ENCODE measurements at places on chromosomes 1 and 21.

DNA sequence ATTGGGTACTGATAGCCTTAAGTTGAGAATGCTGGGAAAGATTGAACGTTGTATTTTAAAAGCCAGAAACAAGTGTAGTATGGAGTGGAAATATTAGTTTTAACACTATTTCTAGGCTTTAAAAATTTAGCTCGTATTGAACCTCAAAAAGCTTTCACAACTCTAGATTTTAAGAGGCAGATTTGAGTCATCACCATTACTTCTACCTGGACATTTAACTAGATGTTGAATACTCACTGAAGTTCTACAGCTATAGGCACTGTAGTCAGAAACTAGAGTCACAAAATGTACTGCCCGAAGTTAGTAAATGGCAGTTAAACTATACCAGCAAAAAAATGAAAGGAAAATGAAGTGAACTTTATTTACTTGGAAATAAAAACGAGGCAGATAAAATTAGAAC is 96.5 kb downstream of the NEK7 start:
- no peak for DNase-seq

DNA sequence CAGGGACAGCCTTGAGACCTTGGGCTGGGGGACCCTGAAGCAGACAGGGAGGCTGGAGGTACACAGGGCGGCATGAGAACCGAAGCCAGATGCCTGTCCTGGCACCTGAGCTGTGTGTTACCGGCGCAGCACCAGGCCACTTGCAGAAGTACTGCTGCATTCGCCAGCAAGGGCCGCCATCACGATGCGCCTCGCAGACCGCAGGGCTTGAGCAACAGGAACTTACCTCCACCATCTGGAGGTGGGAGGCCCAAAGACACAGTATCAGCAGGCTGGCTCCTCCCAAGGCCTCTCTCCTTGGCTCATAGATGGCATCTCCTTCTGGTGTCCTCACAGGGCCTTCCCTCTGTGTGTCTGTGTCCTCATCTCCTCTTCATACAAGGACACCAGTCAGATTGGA is 90.1 kb downstream of the PRDM16 start:
- no peak for DNase-seq

GRCh38 chr1:44289530-44289929 is 65.5 kb downstream of the ERI3 start:
- DNase-seq: peak; percentile 21

- DNase-seq: no peak
Observed at GRCh38 chr1:5725855-5726585, 266.2 kb downstream of the NPHP4 start.

GRCh38 chr1:2053217-2053616 is 3.0 kb downstream of the PRKCZ start:
- no peak for DNase-seq

GRCh38 chr1:78292361-78292760 is 198.4 kb upstream of the PTGFR start:
- no peak for DNase-seq

DNA sequence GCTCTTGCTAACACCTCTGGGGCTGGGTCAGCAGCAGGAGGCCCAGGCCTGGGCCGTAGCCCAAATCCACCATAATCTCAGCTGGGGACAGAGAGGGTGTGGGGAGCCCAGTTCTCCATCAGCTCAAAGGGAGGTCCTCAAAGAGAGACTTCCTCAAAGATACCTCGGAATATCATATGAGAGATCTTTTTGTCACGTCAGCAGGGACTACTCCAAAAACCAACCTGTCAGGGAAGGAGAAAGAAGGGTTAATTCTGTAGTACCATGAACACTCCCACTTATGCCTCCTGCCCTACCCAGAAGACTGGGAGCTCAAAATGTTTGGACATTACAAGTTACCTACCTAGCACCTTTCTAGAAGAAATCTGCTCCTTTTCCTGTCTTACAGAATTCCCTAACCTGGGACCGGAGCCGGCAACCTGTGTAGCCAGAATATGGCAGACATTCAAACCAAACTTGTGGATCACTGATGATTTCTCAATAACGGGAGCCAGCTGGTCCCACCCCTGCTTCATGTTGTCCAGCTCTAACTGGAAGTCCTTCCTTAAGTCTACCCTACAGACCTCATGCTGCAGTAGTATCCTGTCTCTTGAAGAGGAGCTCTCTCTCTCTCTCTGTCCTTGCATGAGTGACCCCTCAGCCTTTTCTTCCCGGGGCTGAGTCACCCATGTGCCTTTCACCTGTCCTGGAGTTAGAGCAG is 4.8 kb downstream of the RSPO1 start:
- DNase-seq: no peak

DNA sequence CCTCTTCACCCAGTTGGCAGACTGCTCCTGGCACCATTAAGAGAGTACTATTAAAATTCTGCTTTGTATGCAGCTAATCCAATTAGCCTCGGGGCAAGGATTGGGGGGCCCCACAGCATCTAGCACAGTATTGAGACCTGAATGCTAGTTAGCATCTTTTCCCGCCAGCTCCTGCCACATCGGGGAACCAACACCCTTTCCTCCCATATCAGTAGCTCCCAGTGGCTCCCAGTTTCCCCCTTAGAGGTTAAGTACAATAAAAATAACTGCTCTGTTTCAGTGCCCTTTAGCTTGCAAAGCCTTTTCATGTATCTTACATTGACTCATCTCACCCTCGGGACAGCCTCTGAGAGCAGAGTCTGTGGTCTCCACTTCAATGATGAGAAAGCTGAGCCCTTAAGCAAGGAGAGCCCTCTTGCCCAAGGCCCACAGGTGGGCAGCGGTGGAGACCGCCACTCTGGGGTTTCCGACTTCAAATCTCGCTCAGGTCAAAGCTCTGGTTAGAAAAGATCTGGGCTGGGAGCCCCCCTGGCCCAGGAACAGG is 4.2 kb upstream of the PMVK start:
- no peak for DNase-seq

GRCh38 chr1:27816921-27817630 is 13.5 kb upstream of the PPP1R8 start:
- no peak for DNase-seq

DNA sequence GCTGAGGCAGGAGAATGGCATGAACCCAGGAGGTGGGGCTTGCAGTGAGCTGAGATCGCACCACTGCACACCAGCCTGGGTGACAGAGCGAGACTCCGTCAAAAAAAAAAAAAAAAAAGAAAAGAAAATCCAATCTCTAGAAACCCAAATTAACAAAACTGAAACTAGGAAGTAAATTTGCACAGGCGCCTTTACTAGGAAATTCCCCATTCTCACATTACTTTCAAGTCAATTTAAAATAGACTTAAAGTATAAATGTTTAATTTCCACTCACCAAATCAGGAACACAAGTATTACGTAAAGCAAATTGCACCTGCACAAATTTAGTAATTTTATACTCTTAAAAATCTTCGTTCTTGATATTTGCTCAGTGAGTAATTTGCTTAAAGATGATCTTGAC is 67.8 kb upstream of the BCAR3 start:
- DNase-seq: no peak

GRCh38 chr1:115237507-115237906 is 100.5 kb downstream of the NGF start:
- peak; percentile 33 for DNase-seq

GRCh38 chr1:81757398-81758020 is 43.2 kb upstream of the ADGRL2 start:
- DNase-seq: no peak

Data from DMS53 (cell line).